ENCODE measurements at places on chromosomes 4 and X. TPM values are rescaled to one million over a fixed set of nuclear protein-coding genes. Genes with fewer than 3 reads are reported as not detected.
A peak's percentile ranks its signal among the peaks of the same experiment; 100 is the strongest.

GRCh38 chr4:99389606-99390005 lies 37.1 kb upstream of the ADH1C start:
- no peak for DNase-seq

GRCh38 chr4:79613269-79613935 lies 205.4 kb upstream of the GK2 start:
- no peak for DNase-seq

GRCh38 chr4:21915761-21916160 lies 32.8 kb downstream of the KCNIP4 start:
- no peak for DNase-seq

GRCh38 chrX:115065304-115065703 lies 47.9 kb upstream of the IL13RA2 start:
- DNase-seq, result no peak

DNA sequence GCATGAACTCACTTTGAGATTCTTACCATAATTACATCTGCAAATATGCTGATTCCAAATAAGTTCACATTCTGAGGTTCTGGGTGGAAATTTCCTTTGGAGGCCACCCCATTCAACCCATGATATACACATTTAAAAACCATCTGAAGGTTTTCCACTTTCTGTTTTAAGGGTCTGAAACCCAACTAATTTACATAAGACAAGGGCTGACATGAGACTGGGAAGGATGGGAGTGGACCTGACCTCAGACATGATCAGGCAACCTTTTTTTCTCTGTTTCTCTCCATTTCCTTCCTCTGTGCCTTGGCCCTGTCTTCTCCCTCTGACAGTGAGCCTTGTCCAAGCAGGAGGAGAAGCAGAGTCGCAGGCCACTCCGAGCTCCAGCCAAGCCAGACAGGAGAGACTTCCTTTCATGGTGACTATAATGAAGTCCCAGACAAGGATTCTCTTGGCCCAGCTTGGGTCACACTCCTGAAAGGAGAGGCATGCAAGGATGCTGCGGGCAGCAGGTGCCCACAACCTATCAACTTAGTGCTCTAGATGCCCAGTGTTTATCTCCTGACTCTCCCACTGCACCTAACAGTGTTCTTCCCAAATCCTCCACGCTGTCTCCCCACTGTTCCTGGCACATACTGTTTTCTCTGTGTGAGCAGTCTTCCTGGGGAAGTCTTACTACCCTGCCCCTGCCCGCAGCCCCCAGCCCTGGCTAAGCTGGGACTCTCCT lies 39.9 kb downstream of the MSX1 start:
- no peak for DNase-seq

- DNase-seq, result peak; percentile 19
Observed at GRCh38 chr4:8909548-8909947, 37.9 kb upstream of the HMX1 start.

DNA sequence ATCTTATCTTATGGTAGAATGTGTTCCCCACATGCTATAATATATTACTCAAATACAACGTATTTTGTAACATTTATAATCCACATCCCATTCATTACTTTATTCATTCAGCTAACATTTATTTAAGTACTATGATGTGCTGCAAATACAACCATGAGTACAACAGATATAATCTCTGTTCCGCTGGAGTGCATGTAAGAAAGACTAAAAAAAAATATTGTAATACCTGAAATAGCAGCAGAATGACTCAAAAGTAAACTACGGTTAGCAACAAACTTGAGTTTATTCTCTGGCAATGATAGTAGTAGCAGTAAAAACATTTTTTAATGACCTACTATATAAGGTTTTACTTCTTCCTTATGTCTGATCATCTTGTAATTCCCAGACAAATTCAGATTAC lies 1776.3 kb downstream of the STIM2 start:
- DNase-seq, result no peak

GRCh38 chrX:72045552-72046277 lies 86.0 kb downstream of the RTL5 start:
- DNase-seq, result peak; percentile 72

- no peak for DNase-seq
Observed at GRCh38 chr4:38815885-38816782, 11.5 kb upstream of the TLR1 start.

DNA sequence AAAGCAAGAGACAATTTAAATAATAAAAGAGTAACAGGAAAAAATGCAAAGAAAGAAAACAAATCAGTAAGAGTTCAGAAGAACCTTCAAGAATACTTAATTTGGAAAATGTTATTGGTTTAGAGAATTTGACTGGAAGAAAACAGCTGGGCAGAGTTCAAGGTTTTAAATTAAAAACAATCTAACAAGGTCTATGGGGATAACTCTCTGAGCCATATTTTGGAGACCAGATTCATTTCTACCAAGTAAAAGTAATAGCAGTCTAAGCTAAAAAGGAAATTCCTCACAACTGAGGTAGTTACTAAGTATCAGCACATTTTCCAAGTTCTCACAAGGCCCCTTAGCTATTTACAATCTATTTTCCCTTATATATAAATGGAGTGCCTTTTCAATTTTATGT lies 82.4 kb upstream of the TFDP3 start:
- no peak for DNase-seq

DNA sequence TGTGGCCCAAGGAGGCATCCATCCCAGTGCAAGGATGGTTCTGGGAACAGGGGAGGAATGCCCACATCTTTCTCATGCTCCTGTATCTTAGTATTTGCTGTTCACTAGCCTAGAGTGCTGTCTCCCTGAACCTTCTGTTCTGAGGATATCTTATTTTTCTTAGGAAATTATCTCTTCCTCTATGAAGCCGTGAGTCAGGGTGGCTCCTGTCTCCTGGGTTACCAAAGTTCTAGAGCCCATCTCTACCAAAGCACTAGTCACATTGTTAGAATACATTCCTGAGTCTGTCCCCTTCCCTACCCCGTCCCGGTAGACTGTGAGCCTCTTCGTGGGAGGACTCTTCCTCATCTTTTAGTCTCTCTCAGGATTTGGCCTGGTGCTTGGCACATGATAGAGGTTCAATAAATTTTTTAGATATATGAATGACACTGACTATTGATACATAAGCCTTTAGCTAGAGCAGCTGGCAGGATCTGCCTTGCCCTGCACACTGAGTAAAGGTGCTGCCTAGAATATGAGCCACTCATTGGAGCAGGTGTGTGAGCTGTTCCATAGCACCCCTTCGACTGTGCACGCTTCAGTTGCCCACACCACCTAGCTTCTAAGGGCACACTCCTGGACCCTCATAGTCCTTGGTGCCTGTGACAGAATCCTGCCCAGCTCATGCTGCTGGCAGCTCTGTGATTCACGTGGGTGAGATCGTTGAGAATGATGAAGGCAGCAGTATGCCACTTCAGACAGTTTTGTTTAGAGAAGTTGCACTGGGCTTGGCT lies 13.3 kb downstream of the CXCR3 start:
- DNase-seq, result no peak

DNA sequence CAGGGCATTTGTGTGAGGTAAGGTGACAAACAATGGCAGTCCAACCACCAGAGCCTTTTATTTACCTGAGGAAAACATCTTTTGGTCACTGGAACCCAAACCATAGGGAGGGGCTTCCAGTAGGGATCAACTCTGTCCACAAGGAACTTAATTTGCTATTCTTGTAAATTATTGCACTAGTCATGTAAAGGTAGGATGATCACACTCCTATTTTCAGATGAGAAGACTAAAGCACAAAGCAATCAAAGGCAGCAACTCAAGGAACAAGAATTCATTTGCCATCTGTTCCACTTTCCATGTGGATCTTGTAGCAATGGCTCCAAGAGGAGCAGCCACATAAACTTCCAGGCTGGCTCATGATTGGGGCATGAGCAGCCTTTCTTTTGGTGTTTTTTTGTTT lies 35.3 kb downstream of the CD99L2 start:
- no peak for DNase-seq

GRCh38 chrX:67543818-67544217 lies at the start of gene AR:
Gene AR, plus strand, starts transcription at chrX:67544021. Its CDS starts 1,126 bp downstream, at chrX:67545147.
- peak; percentile 71 for DNase-seq

GRCh38 chr4:37662861-37663390 lies 23.2 kb downstream of the RELL1 start:
- no peak for DNase-seq

DNA sequence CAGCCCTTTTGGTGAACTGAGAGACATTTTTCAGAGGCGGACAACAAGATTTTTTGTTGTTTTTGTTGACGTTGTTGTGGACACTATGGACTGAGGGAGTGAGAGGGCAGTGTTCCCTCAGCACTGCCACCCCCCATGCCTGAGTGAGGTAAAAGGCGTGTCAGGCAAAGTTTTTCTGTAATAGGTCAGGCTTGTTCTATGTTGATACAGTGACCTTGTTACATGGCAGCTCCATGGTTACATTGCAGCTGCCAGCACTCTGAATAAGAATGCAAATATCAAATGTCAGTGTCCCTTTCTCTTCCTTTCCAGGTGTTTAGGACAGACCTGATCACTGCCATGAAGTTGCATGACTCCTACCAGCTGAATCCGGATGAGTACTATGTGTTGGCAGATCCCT lies 36.6 kb downstream of the JADE1 start:
- no peak for DNase-seq

- no peak for DNase-seq
Observed at GRCh38 chr4:106986486-106986885, 49.6 kb downstream of the DKK2 start.

- peak; percentile 51 for DNase-seq
Observed at GRCh38 chrX:1598021-1598875, 6.8 kb downstream of the AKAP17A start.

- DNase-seq, result no peak
Observed at GRCh38 chr4:6188687-6189305, 11.6 kb downstream of the JAKMIP1 start.

GRCh38 chr4:182206266-182206665 lies 36.9 kb upstream of the TENM3 start:
- DNase-seq, result no peak

- DNase-seq, result peak; percentile 69
Observed at GRCh38 chr4:1864076-1865008, 6.9 kb upstream of the NSD2 start.

GRCh38 chr4:36177946-36178345 lies 66.4 kb downstream of the ARAP2 start:
- no peak for DNase-seq

- DNase-seq, result no peak
Observed at GRCh38 chr4:74413265-74413664, 31.7 kb upstream of the AREG start.

DNA sequence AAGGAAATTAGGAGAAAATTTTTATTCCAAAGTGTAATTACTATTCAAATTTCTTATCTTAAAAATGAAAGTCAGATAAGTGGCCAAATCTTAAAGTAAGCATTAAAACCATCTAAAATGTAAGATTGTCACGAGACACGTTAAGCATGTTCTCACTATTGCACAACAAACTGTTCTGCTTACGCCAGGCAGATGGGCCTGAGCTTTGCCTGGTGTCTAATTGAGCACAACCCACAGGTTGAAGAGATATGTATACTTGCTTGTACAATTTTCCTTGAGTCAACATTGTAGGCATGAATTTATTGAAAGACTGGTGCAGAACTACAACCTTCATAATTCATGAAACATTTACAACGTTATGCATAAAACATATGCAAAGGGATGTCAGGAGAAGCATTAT lies 3.9 kb downstream of the RNF128 start:
- no peak for DNase-seq

DNA sequence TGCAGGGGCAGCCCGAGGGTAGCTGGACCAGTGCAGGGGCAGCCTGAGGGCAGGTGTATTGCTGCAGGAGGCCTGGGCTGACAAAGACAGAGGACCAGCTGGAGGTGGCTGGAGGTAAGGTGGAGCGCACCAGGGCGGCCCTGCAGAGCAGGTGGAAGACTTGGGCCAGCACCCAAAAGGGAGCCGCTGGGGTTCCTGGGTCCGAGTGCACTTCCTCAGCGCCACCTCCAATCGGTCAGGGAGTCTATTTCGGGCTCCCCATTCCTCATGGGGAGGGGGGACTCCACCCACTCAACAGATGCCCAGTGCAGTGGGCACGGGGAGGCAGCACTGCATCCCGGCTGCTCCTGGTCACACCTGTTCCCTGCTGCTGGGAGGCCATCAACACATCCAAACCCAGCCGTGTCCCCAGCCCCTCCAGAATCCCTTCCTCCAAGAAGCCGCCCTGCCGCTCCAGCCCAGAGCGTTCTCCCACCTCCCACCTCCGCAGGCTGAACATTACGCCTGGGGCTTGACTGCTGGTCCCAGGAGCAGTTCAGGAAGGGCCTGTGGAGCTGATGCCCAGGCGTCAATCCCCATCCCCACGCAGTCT lies 1.5 kb downstream of the LRPAP1 start:
- no peak for DNase-seq

DNA sequence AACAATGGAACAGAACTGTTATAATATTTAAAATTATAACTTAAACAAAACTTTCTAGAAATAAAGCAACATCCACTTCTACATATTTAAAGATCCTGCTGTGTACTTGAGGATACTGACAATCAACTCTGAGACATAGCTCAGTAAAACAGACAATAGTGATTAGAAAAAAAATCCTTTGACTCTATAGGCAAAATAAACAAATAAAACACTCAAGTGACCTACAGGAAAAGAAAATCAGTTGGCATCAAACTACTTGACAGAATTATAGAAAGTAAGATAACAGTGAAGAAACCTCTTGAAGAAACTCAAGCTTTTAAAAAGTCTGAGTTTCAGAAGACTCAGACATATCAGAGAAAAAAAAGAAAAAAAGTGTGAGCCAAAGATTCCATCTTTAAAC lies 55.9 kb upstream of the THOC2 start:
- DNase-seq, result no peak

DNA sequence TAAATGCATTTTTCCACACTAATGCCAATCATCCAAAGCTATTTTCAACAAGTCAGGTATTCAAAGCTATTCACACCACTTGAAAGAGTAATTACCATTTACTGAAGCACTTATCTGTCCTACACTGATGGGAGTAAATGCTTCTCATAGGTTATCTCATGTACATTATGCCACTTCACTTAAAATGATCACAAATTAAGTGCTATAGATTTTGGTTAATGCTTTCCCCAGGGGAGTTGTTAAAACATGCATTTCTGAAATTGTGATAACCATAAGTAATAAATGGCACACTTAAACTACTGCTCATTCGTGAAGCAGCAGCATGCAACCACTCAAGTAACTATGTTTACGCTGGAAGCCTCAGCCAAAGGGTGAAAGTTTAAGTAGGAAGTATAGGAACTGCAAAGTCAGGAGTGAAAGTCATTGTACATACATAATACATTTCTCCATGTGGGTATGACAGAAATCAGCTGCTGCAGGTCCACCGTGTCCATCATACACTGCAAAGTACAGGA lies 6.6 kb downstream of the PPM1K start:
- DNase-seq, result no peak

GRCh38 chr4:19879330-19879729 lies 372.4 kb upstream of the SLIT2 start:
- no peak for DNase-seq

CITED1 gene
- 1.4 TPM for total RNA-seq

IL9R gene
- 0.17 TPM for total RNA-seq

AKAP4 gene
- not detected for total RNA-seq

MAGEC1 gene
- total RNA-seq, result not detected

TMEM35A gene
- 1.4 TPM for total RNA-seq

OGT gene
- total RNA-seq, result 74.9 TPM

EXOC1L gene
- total RNA-seq, result not detected

NIPAL1 gene
- 1.7 TPM for total RNA-seq

VEGFC gene
- 0.89 TPM for total RNA-seq

AFM gene
- total RNA-seq, result not detected

Data from H7 (cell line).